ENCODE measurements at places on chromosomes 2 and 18.

DNA sequence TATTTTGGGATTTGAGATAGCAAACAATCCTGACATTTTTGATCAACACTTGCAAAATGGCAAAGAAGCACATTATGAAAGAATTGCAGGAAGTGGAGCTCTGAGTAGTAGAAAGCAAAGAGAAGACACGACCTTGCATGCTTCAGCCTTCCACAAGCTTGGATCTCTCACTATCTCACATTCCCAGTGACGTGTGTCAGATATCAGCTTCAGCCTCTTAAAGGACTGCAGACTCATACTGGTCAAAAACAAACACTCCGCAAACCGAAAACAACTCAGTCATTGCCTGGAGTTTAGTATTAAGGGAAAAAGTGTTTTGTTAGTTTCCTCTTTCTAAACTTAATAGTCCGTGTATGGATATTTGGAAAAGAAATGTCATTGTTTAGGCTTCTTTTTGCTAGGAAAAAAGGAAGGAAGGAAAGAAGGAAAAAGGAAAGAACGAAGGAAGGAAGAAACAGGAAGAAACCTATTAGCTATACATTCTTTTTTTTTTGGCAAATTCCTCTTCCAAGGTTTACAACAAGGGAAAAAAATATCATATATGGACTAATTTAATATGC is 32.6 kb upstream of the SLC40A1 start:
- DNase-seq, result peak; percentile 68

- peak; percentile 47 for DNase-seq
Measured at GRCh38 chr2:144208924-144209323, 311.0 kb downstream of the ZEB2 start.

DNA sequence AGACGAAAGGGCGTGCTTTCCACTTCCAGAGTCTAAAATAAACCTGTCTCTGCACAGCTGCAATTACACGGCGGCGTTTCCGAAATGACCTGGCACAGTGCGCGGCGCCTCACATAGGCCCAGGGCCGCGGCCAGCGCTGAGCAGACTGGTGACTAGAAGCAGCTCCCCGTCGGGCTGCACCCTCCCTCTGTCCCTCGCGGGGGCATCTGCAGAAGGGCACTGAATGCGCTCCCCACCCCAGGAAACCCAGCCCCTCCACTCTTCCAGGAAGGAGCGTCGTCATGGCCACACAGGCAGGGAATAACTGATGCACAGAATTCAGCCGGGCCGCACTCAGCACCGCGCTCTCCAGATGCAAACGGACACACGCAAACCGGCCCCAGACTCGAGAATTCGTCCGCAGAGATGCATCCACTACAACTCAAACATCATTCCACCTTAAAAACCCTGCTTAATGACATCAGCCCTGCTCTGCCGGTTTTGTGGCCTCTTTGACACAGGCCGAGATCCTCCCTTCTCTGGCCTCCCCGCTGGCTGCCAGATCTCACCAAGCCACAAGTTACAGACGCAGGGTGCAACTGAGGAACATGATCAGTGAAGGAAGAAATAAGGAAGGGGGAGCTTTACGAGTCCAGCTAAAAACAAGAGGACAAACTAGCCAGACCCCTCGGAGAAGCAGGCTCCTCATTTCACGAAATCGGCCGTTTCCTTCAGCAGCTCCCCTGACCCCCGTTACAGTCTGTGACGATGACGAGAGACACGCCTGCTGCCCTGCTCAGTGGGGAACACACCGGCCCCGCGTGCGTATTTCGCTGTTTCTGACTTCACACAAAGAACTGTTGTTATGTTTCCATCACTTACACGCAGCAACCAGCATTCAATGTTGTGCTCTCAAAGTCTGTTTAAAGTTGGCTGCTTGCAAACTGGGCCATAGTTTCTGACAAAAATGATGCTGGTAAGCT is 40.2 kb downstream of the MBP start:
- DNase-seq, result peak; percentile 67

GRCh38 chr2:161208527-161209139 is 48.4 kb downstream of the TANK start:
- DNase-seq, result no peak

GRCh38 chr18:63472380-63472779 is 4.4 kb upstream of the SERPINB5 start:
- DNase-seq, result peak; percentile 40

- no peak for DNase-seq
Measured at GRCh38 chr2:16513626-16514025, 152.0 kb downstream of the CYRIA start.

GRCh38 chr2:150917961-150918713 is 343.5 kb downstream of the RBM43 start:
- DNase-seq, result no peak

DNA sequence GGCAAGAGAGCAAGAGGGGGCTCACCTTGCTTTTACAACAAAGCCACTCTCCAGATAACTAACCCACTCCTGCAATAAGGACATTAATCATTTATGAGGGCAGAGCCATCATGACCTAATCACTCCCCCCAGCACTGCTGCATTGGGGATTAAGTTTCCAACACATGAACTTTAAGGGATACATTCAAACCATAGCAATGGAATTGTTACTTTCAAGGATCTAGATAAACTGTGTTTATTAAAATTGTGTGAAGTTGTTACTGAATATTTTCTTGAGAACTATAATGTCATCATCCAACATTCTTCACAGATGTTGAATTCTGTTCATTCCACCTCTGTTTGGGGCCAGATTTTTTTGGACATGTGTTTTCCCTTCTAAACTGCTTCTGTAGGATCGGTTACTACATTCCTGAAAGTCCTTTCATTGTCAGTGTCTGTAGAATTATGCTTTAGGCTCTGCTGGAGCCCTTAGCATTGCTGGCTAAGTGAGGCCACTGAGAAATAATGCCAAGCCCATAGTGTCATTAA is 50.4 kb downstream of the SPATS2L start:
- DNase-seq, result peak; percentile 73

GRCh38 chr18:77495982-77496690 is 246.5 kb downstream of the GALR1 start:
- no peak for DNase-seq

DNA sequence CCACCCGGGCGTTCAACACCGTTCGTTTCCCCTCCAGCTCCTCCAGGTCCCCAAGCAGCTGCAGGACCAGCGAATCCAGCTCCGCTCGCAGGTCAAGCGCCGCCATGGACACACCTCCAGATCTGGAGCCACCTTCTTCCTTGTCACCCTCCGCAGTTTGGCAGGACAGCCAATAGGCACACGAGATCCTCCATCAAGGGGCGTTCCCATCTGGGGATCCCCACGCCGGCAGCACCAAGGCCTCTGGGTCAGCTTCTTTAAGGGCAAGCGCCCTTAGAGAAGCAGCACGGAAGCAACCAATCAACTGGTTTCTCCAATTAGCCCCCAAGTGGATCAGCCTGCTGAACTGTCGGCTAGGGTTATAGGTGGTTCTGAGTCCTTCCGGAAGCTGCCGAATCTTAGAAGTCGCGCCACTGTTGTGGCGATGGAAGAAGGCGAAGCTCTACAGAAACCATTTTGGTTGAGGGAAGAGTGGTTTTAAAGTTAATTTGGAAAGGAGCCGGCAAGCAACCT is 621 bp upstream of the IMP4 start:
- DNase-seq, result peak; percentile 97

GRCh38 chr18:73283788-73284187 is 416.0 kb upstream of the NETO1 start:
- no peak for DNase-seq

DNA sequence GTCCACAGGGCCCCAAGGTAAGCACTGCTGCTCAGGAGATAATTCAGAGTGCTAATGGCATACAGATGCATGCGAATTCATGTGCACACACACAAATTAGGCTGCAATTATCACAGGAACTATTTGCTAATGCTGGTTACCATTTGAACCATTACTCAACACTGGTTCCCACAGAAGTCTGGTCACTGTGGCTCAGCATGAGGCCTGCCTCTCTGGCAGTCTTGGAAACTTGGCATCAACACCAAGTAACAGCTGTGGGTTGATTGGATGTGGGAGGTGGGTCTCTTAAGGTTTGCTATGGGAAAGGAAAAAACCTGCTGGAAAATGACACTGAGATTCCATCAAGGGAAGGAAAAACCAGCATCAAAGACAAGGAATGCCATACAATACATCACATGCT is 105.0 kb downstream of the CELF4 start:
- peak; percentile 49 for DNase-seq

- peak; percentile 39 for DNase-seq
Measured at GRCh38 chr2:128494640-128495321, 176.1 kb upstream of the HS6ST1 start.

- no peak for DNase-seq
Measured at GRCh38 chr18:40049716-40050115, 1905.3 kb upstream of the PIK3C3 start.

- no peak for DNase-seq
Measured at GRCh38 chr2:127715778-127716449, 14.6 kb downstream of the SFT2D3 start.

GRCh38 chr2:40512256-40512655 is 60.4 kb upstream of the SLC8A1 start:
- peak; percentile 17 for DNase-seq

DNA sequence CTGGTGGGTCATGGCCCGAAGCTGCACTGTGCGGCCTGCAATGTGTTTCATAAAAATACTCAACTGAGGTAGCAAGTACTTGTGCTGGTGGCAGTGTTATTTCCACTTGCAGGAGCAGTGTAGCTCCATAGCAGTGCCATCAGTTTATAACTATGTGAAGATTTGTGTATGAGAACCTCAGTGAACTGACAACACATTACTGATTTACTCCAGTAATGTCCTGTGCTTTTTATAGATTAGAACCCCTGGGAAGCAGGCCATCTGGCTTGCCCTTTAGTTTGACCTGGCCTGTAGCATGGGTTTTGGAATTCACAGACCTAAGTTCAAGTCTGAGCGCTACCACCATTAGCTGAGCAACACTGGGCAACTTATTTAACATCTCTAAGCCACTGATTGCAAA is 99.7 kb upstream of the AQP4 start:
- no peak for DNase-seq

GRCh38 chr2:239789711-239790110 is 235.4 kb downstream of the NDUFA10 start:
- no peak for DNase-seq

DNA sequence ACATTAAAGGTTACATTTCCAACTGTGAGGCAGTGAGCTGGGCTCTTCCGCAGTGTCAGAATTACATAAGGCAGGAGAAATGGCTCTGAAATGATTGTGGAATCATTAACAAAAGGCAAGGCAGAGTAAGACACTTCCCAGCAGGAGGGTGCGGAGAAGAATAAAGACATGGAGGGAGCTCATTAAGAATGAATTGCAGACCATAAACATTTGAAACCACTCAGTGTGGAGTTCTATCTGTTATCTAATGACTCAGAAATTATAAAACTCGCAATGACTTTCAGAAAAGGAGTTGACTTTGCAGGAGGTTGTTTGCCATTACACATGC is 77.0 kb downstream of the SMIM21 start:
- no peak for DNase-seq

DNA sequence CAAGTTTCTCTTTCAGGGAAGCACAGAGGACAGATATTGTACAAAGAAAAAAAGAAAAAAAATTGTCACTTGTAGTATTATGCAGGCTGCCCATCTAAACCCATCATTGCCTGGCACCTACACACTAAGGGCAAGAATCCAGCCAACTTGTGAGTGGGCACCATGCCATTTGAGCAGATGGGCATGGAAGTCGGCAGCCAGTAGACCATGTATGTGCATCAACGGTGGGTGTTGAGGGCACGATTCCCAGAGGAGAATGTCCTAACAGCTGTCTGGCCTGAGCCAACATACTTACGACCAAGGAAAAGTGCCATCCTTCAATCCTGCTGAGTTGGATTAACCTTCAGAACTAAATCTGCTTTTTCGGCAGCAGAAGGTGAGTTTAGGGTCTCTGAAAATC is 63.9 kb downstream of the ARHGAP15 start:
- DNase-seq, result peak; percentile 88

DNA sequence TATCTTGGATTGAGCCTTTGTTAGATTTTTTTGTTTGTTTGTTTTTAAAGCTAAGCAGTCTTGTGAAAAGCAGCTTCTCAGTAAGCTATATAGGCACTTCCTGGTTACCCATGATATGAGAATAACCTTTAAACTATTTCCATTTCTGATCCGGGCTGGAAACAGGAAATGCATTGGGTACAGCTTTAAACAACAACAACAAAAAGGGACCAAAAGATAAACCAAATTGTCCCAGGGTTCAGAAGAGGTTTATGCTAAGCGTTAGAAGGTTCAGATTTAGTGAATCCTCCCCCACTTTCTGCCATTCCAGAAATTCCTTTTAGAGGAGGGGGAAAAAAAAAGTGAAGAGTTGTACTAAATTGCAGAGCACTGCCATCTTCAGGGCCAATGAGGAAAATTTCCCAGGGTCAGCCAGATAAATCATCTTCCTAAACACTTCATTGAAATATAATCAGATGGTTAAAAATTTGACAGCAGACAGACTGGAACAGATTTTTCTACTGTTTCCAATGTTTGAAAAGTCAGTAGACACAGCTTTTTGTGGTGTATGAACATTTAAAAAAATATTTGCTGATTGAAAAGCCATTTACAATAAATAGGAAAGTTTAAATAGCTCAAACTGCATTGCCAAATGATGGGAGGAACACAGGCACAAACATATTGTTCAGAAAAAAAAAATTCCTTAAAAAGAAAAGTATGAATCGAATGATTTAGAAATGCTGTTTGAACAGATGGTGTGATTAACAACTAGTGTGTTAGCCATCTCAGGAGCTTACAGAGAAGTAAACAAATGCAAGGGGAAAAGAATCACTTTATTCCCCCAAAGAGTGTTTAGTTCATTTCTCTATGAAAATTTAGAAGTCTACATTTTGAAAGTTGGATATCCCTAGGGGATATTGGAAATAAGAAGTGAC is 189.9 kb upstream of the TANK start:
- DNase-seq, result peak; percentile 90

- DNase-seq, result no peak
Measured at GRCh38 chr2:159737292-159737916, 25.1 kb downstream of the MARCHF7 start.

DNA sequence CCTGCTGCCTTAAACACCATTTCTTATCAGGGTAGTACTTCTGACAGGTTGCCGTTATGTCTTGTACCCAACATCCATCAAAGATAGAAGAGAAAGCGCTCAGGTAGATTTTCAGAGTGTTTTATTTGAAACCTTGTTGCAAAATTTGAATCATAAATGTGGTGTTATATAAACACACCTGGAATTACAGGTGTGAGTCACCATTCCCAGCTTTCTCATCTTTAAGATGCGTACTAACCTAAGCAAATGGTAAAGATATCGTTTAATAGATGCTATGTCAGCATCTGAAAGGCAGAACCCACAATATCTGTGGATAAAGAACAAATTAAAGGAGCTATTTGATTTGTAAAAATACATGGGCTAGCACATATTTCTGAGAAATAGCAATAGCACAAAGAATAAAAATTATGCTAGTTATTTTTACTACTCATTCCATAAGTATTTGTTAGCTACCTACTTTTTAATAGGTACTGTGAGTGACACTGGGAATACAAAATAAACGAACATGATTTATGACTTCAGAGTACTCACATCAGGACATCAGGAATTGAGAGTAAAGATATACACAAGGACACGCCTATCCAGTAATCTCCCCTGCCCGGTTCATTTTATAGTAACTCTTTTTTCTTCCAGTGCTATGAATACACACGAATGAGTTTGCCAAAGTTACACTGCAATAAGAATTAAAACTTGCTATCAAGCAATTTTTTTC is 193.8 kb downstream of the RBM43 start:
- DNase-seq, result no peak

GRCh38 chr2:240182476-240182875 is 42.0 kb upstream of the OTOS start:
- no peak for DNase-seq

Data from tongue (tissue), 3 donors.